ENCODE measurements at places on chromosomes 3 and 15.

GRCh38 chr3:192009903-192010302 is 548.9 kb downstream of the PYDC2 start:
- no peak for DNase-seq

- no peak for DNase-seq
Measured at GRCh38 chr15:99492716-99493115, 73.1 kb upstream of the MEF2A start.

GRCh38 chr15:68217341-68217740 is 12.2 kb downstream of the CLN6 start:
- no peak for DNase-seq

DNA sequence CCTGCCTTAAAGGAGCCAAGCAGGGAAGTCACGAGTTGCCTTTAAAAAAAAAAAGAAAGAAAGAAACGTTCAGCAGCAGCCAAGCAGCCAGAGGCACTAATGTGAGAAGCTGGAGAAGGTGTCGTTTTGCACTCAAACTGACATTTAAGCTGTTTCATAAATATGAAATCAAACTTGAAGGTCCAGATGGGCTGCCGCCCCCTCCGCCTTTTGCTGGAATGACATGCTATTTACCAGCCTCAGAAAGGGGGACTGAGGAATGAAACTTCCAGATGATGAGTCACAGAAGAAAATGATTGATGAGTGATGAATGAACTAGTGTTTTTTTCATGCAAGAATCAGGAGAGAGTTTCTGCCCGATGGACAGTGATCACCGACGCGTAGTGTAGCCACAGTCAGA is 396.8 kb downstream of the IGSF11 start:
- DNase-seq, result no peak

- no peak for DNase-seq
Measured at GRCh38 chr15:93235926-93236780, 147.1 kb upstream of the RGMA start.
